DND-41 (cell line): ENCODE measurements at places on chromosomes 2 and 18.

GRCh38 chr2:231696004-231696367 is 12.3 kb upstream of the PTMA start:
- DNase-seq, result no peak

DNA sequence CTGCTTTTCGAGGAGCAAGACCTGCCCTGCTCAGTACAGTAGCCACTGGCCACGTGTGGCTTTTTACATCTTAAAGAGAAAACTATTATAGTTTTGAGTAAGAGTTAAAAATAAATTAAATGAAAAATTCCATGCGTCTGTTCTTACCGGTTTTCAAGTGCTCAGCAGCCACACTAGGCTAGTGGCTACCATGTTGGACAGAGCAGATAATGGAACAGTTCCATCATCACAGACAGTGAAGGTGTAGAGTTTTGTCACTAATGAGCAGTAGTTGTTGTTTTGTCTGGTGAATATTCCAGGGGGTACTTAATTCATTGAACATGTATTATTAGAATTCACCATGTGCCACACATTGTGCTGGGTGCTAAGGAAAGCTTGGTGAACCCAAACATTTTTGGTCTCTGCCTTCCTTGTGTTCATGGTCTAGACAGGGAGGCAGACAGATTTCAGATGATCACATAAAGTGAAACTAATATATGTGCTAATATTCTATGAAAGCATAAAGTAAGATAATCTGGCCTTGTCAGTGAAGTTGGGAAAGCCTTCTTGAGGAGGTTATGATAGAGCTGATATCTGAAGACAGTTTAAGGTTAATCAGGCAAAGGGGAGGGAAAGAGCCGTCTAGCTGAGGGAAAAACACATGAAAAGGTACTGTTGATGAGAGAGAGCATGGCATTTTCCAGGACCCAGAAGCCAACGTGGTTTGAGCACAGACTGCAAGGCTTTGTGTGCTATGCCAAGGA is 1.4 kb downstream of the ALMS1 start:
- DNase-seq, result no peak

DNA sequence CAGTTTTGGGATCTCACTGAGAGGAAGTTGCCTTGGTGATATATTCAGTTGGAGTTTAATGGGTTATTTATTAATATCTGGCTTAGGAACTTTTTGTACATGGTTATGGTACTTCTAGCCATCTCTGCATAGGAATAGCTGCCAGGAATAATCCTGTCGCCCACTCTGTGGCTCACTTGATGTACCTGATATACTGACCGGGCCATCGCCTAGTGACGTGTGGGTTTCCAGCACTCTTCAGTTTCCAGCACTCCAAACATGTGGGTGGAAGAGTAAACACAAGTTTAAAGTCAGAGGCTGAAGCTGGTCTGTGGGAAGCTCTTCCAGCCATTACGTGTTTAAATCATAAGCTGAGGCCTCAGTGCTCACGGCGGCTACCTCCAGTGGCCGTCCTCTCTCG is 44.3 kb upstream of the AGAP1 start:
- no peak for DNase-seq

DNA sequence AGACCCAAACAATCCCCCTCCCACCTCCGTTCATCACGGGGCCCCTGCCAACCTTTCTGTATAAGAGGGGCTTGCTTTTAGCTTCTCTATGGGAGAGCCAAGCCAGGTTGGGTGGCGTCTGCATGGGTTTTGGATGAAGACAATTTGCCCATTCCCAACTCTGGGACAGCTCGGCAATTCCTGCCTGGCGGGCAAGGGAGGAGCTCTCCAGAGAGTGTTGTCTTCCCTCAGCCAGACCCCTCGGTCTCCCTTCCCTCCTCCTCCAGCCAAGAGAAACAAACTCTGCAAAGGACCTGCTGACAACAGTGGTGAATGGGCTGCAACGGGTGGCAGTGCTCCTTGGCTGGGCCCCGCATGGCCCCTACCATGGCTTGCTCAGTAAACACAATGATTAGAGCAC is 267.2 kb upstream of the HDAC4 start:
- no peak for DNase-seq

DNA sequence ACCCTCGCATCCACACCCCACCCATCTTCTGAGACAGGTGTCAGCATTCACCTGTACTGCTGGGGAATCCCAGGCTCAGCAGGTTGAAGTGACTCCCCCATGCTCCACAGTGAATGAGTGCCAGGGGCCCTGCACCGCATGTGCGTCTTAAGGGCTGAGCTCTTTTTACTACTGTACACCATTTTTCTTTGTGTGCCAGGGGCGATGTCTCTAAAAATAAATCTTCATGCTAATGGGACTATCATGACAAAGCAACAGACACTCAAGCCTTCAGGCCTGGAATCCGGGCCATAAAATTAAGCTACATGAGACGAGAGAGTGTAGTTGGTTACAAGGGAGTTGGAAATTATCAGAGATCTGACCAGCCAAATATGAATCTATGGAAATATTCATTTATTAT is 294.8 kb downstream of the LPIN1 start:
- no peak for DNase-seq

- no peak for DNase-seq
Observed at GRCh38 chr2:33426666-33427231, 49.7 kb upstream of the RASGRP3 start.

GRCh38 chr2:2950403-2950952 is 427.1 kb downstream of the EIPR1 start:
- DNase-seq, result no peak

DNA sequence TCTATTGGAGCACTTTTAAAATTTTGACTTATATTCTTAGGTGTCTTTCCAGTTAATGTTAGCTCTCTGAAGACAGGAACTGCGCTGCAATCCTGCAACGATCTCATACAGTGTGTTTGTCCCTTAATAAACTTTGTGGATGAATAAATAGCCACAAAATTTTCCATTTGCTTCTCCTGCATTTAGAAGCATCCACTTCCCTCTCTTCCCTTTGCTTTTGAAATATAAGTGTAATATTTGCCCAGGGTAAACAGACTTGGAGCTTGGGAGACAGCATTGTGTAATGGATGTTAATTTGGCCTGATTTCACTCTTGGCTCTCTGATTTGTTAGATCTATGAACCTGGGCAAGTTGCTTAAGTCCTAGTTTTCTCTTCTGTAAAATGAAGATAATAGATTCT is 58.2 kb upstream of the CD28 start:
- DNase-seq, result no peak

DNA sequence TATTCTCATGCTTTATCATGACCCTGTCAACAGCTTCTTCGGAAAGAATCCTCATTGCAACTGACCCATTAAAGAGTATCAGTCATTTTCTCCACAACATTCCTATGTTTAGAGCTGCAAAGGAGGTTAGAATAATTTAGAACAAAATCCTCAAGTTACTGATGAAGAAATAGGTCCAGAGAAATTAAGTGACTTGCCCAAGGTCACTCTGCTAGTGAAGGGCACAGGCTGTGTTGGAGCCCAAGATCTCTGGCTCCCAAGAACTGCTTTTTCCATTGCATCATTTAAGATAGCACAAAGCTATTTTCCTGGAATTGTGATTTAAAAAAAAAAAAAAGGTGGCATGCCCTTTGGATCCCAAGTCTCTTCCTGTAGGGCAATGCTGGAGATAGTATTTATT is 9.6 kb downstream of the IRS1 start:
- no peak for DNase-seq

GRCh38 chr2:218292048-218293014 is at the start of gene TMBIM1:
Gene TMBIM1 (minus strand): TSS chr2:218292503. CDS start chr2:218282141, 10,362 bp downstream.
- DNase-seq, result no peak

- DNase-seq, result no peak
Observed at GRCh38 chr2:241750076-241750840, 15.8 kb downstream of the D2HGDH start.

DNA sequence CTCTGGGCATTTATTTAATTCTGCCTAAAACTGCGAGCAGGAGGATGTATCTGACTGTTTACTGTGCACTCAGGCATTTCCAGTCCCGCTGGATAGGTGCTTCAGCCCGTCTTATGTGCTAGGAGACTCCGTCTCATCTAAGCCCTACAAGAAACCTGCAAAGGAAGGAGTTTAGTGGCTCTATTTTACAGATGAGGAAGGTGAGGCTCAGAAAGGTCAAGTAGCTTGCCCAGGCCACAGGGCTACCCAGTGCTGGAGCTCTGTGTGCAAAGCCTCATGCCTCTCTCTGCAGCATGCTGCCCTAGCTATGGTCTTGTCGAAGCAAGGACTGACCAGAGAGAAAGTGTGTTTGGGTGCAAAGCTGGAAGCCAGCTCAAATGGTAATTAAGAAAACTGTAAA is 73.6 kb upstream of the AFF3 start:
- DNase-seq, result no peak

DNA sequence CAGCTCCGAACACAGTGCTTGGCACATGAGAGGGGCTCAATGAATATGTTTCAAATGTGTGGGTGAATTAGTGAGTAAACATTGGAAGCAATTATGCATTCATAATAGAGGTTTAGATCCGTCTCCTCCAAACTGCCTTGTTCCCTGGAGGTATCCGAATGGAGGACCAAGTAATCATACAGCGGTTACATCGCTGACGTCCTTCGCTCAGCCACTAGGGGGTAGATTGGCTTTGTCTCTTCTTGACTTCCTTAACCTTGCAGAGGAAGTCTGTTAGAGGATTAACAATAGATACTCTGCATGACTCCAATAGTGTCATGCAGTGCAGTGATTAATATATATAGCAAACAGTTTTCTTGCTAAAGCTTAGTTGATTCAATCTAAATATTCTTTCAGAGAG is 517.0 kb downstream of the PTPRM start:
- DNase-seq, result no peak
